Bronchial epithelial cell (primary cell): ENCODE measurements at places on chromosomes 5 and 9. TPM values are rescaled to one million over a fixed set of nuclear protein-coding genes. Genes with fewer than 3 reads are reported as not detected.
A peak's percentile ranks its signal among the peaks of the same experiment; 100 is the strongest.

The TAF11L10 gene
- total RNA-seq, result not detected in 2 replicates

DNA sequence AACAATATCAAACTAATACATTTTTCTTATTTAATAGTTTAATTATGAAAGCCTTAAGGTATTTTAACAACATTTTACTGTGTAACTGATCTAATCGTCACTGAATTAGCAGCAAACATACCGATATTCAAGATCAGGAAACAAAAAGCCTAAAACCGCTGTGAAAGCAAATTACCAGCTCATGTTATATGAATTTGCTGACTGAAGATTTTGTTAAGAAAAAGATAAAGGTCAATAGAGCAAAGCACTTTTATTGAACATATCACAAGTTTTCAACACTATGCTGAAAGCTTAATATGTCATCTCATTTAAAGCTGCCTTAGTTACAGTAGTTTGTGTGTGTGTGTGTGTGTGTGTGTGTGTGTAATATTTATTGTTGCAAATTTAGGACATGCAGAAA, 1634.9 kb upstream of the NUDT12 start:
- DNase-seq, result no peak

DNA sequence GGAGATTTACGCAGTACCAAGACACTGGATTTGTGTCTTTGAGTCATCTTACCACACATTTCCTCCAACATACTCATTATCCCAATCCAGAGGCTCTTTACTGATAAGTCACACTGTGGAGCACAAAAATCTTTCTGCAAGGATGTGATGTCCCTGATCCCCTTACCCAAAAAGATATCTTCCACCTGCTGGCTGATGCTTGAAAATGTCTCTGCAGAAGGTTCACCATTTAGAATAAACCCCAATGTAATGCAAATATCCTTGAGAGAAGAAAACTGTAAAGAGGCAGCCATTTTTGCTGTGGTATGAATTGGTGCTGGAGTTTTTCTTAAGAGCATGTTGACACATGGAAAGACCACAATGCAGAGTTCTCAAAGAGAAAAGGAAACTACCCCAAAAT, 65.7 kb upstream of the RORB start:
- DNase-seq, result peak; percentile 4

DNA sequence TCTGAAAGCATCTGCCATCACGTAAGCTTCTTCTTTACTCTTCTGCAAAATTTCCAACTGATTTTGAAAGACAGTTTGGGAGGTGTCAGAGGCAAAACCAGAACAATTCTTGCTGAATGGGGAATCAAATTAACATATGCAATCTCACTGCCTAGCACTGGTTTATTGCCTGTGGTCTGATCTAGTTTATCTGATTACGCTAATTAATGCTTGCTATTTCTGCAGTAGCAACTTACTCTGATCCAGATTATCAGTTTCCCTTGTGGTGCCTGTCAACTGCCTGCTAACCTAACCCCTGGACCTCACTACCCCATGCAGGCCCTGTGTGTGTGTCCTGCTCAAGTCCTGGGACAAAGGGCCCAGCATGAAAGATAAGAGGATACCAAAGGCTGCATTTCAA, 40.3 kb downstream of the CCDC125 start:
- DNase-seq, result no peak

GRCh38 chr9:114312513-114312875, 10.4 kb upstream of the ORM1 start:
- DNase-seq, result no peak

DNA sequence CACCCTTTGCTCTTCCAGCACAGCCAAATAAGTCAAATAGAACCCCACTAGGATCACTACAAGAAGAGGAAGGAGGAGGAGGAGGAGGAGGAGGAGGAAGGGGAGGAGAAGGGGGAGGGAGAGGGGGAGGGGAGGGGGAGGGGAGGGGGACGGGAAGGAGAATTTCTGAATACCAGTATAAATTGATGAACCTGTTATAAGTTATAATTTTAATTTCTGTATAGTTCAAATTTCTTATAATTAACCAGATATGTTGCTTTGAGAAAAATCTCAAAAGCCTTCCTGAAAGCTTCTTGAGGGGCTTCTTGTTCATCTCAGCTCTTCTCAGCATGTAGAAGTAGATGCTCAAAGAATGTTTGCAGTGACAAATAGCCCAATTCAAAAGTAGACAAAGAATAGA, 15.0 kb upstream of the ADRA1B start:
- no peak for DNase-seq

DNA sequence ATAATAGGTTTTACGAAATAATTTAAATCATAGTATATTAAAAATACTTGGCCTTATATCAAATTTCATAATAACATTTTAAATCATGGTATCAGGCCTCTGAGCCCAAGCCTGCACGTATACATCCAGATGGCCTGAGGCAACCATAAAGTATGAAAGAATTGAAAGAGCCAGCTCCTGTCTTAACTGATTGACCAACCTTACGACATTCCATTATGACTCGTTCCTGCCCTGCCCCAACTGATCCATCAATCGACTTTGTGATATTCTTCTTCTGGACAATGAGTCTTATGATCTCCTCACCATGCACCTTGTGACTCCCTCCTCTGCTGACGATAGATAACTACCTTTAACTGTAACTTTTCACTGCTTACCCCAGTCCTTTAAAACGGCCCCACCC, 545.0 kb downstream of the MTRR start:
- peak; percentile 8 for DNase-seq

- no peak for DNase-seq
Measured at GRCh38 chr5:176548967-176549444, at the start of gene CDHR2. Gene CDHR2 (plus strand): TSS chr5:176549342. CDS start chr5:176565353, 16,011 bp downstream.

DNA sequence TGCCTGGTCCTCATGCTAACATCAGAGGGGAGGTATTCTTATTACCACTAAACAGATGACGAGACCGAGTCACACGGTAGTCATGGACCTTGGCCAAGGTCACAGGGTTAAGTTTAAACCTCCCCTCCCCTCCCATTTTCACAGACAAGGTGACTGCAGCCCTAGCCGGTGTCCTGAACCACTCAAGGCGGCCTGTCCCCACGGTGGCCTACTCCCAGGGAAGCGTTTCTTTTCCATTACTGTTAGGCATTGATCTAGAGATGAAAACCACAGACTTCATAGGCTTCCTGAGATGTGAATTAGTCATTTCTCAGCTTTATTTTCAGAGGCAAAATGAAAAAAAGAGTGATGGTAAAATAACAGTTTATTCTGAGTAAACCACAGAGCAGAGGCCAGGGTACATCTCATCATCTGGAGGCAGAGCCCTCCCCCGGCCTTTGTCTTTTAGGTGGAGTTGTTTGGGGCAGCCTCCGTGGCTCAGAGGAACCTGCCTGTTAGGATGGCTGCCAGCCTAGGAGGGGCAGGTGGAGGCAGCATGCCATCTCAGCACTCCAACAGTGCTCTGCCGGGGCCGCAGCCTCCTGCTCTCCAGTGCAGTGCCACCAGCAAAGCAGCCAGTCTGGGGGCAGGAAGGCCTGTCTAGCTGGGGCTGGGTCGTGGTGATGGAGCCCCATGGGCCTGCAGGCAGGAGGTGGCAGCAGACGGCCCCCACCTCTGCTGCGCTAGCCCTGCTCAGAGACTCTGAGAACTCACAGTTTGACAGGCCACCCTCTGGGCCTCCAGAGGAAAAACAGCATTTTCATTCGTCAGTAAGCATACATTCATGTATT, 71.2 kb downstream of the RAPGEF1 start:
- no peak for DNase-seq
